Omental fat pad (tissue), 4 donors: ENCODE measurements at places on chromosomes 12 and 14. TPM values are rescaled to one million over a fixed set of nuclear protein-coding genes. Genes with fewer than 3 reads are reported as not detected.

Gene DPF3
- 0.44 TPM for total RNA-seq

GRCh38 chr14:96119947-96120346 is 80.8 kb downstream of the C14orf132 start:
- no peak for DNase-seq

DNA sequence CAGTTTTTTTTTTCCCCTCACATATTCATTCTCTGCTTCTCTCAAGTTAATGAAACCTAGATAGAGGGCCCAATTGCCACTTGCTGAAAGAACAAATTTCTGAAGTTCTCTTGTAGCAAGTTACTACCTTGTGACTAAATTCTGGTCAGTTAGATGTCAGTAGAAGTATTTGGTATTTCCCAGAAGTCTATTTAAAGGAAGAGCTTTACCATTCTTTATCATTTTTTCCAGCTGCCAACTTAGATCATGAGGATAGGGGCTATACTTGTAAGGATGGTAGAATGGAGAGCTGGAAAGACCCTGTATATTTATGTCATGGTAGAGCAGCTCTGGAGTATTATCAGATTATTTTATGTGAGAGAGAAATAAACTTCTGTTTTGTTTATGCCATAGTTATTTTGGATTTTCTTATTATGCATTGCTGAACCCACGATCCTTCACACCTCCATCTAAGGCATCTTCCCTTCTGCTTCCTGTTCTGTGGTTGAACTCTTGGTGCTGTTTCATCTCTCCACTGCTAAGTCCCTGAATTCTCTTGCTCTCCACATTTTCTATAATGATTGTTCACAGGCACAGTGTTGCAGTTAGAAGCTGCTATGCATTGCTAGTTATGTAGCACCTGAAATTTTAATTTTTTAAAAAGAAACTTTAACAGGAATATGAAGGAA is 25.9 kb downstream of the FUT8 start:
- DNase-seq: no peak

DNA sequence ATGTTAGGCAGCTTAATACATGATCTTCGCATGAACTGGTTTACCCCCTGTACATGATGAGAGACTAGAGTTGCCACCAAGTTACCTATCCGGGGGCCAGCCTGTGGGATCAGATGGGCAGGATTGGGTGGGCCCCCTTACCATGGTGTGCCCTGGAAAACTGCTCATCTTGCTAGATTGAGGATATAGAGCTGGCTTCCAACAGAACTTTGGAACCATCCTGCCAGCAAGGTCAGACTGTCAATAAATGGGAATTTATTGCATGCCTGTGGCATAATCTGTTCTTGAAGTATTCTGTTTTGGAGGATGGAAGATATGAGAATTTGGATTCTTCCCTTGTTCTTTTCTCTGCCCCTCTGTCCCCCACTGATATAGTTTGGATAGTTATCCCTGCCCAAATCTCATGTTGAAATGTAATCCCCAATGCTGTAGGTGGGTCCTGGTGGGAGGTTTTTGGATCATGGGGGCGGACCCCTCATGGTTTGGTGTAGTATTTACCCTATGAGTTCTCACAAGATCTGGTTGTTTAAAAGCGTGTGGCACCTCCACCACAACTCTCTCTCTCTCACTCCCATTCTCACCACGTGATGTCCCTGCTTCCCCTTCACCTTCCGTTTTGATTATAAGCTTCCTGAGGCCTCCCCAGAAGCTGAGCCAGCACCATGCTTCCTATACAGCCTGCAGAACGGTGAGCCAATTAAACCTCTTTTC is 3.7 kb upstream of the TM9SF1 start:
- no peak for DNase-seq

- no peak for DNase-seq
Measured at GRCh38 chr12:83823386-83824045, 1089.1 kb downstream of the SLC6A15 start.
